Iris pigment epithelial cell (primary cell): ENCODE measurements at places on chromosomes 3 and 15.

GRCh38 chr3:173371848-173372487 is 25.6 kb upstream of the NLGN1 start:
- peak; percentile 28 for DNase-seq

DNA sequence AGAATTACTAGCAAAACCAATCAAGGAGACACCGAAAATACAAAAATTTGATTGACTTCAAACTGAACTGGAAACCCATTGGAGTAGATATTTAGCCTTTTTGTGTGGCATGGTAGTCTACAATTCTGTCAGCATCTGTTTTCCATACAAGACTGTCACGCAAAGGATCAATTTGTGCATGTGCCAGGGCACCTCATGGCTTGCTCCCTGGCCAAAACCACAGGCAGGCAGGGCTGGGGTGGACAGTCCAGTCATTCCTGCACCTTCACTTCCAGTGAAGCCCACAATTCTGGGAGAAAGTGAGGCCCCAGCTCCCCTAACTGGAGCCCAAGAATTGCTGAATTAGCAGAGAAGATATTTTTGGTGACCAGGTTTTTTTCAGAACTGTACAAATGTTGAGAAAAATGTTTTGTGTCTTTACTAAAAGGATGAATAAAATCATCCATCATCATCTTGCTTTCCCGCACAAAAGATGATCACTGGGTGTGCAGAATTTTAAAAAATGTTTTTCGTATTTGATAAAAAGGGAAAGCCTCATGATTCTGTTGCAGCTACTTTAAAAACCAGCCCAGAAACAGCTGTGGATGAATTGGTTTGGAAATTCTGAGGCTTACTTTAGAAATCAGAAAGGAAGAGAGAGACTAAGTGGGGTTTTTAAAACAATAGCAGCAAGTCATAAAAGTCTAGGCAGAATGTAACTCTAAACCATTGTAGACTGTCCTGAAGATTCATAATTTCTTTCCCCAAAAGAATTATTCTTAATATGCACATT is 86.4 kb downstream of the PCCB start:
- no peak for DNase-seq

GRCh38 chr3:64945171-64945729 is 257.4 kb upstream of the ADAMTS9 start:
- DNase-seq, result peak; percentile 24

DNA sequence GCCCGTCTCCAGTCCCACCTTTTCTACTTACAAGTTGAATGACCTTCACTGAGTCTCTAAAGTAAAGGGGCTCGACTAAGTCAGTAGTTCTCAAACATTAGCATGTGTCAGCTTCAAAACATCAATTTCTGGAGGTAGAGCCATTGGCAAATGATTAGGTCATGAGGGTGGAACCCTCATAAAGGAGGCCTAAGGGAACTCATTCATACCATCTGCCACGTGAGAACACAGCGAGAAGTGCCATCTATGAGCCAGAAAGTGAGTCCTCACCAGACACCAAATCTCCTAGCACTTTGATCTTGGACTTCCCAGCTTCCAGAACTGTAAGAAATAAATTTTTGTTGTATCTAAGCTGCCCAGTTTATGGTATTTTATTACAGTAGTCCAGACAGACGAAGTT is 129.8 kb downstream of the MEX3B start:
- no peak for DNase-seq

DNA sequence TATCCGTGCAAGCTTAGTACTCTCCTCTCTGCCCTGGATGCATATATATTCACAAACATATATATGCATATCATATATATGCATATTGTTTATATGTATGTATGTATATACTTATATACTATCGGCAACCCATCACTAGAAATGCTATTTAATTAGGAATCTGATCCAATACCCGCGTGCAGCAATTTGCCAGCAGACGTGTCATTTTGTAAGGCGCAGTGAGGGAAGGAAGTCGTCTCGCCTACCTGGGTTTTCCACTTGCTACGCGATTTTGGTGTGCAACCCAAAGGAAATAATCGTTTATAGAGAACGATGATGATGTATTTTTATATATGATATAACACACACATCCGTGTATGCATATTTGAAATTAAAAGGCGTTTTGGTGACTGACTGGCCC is 5.6 kb upstream of the FEZF2 start:
- DNase-seq, result no peak

DNA sequence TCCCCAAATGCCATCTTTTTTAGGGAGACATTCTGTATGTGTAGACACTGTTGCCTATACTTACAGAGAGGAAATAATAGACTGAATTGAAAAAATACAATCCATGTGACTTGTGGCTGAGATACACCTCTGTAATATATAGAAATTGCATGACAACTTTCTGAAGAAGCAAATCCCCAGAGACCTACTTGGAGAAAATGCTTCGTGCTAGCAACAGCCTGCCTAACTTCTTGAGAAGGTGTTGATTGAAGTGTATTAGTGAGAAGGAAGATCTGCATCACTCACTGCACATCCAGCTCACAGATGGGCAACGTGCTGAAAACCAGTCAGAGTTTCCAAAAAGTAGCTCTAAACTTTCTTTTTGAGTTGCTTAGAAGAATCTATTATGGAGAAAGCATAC is 404.1 kb downstream of the EPHB1 start:
- DNase-seq, result no peak

- no peak for DNase-seq
Measured at GRCh38 chr3:3578718-3579117, 220.5 kb upstream of the LRRN1 start.

DNA sequence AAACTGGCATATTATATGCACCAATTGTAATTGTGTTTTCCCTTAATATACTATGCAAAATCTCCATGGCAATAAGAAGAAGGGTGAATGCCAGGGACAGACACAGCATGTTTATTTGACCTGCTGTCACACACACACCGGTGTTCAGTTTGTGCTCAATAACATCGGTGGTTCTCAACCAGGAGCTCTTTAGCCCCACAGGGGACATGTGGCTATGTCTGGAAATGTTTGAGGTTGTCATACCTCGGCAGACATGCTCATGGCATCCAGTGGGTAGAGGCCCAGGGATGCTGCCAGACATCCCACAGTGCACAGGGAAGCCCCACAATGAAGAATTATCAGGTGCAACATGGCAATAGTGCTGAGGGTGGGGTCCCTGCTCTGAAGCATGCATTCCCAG is 38.2 kb downstream of the GLB1 start:
- no peak for DNase-seq

- no peak for DNase-seq
Measured at GRCh38 chr3:129663930-129664646, 57.6 kb upstream of the PLXND1 start.

DNA sequence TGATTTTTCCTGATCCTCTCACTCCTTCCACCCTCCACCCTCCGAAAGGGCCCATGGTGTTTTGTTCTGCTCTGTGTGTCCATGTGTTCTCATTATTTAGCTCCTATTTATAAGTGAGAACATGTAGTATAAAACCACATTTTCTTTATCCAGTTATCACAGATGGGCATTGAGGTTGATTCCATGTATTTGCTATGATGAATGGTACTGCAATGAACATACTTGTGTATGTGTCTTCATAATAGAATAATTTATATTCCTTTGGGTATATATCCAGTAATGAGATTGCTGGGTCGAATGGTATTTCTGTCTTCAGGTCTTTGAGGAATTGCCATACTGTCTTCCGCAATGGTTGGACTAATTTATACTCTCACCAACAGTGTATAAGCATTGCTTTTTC is 126.0 kb downstream of the IMPG2 start:
- DNase-seq, result no peak
